ENCODE measurements at places on chromosomes 3 and 15. TPM values are rescaled to one million over a fixed set of nuclear protein-coding genes. Genes with fewer than 3 reads are reported as not detected.

Gene TMEM108
- 0.95 TPM for total RNA-seq

Gene ZBTB20
- total RNA-seq: 75.9 TPM

DNA sequence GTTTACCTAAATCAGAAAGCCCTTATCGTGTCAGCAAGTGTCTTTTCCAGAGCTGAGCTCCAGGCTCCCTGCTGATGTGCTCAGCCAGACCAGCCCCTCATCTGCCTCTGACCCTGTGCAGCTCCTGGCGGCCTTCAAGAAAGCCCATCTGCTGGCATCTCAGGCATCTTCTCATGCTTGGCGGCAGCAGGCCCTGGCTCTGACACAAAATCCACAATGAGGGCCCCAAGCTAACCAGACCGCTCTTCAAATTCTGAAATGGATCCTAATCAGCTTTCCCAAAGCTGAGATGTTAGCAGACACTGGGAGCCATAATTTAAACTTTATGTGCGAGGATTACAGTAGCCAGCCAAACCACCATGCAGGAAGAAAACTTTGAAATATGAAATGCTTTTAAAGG lies 50.8 kb upstream of the CTDSPL start:
- no peak for DNase-seq

DNA sequence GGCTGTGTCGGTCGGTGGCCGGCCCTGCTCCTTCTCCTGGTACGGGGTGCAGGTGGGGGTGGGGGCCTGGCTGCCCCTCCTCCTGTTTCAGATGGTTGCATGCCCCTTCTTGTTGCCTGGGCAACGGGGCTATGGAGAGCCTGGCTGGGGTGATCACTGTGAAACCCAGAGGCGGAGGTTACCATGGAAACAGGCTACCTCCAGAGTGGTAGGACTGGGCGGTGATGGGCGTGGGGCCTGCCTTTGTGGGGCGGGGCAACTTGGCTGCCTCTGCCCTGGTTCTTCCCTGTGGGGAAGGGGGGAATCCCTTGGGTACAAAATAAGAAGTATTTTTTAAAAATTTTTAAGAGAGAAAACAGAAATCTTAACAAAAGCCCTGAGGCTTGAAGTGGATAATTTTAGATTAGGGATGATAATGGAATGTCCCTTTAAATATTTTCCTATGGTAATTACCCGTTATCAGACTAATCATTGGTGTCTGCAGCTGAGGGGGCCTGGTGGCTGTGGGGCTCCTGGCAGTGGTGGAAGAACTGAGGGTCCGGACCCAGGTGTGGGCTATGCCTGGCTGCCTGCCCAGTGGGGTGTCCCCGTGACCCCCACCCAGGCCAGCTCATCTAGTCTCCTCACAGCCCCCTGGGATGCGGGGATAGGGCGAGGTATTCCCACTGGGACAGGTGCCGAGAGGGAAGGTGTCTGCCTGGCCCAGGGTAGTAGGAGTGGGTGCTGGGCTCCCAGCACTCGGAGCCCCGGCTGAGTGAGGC lies 32.5 kb downstream of the PLXNA1 start:
- DNase-seq: no peak

GRCh38 chr3:198113206-198114053 lies 153.4 kb downstream of the LMLN start:
- DNase-seq: no peak
